ENCODE measurements at places on chromosomes 6 and 20.

GRCh38 chr6:27812078-27812804, 100.0 kb downstream of the OR2B2 start:
- DNase-seq, result no peak

DNA sequence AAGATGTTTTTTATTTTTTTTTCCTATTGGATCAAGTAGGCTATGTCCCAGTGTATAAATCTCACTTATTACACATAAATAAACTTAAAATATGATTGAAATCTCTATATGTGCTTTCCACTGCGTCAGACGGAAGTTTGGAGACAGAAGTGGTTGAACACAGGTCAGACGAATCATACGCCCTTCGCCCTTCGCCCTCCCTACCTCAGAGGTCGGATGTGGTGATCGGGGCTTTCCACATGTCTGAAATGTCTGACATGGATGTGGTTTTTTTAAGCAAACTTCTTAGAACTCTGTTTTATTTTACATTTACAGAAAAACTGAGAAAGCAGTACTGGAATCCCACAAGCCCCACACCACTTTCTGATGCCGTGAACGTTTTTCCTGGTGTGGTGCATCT, 344.4 kb downstream of the THBS2 start:
- DNase-seq, result no peak

DNA sequence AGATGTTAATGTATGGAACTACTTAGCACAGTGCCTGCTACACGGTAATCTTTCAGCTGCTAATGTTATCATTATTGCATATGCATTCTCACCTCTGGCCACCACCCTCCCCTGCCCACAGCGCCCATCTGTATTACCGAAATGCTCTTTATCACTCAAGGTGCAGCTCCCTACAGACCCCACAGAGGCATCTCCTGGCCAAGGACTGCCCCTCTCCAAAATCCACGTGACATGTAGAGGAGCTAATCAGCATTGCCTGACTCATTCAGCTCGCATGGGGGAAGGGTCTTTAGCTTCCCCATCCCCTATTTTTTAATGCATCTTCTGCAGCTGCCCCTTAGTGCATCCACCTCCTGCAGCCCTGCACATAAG, 41.8 kb downstream of the SLC22A23 start:
- DNase-seq, result no peak

- no peak for DNase-seq
Observed at GRCh38 chr6:150491131-150491810, 108.4 kb upstream of the PLEKHG1 start.

GRCh38 chr20:51980277-51980676, 178.0 kb upstream of the SALL4 start:
- no peak for DNase-seq

- DNase-seq, result peak; percentile 22
Observed at GRCh38 chr6:51675020-51675921, 412.1 kb downstream of the PKHD1 start.

DNA sequence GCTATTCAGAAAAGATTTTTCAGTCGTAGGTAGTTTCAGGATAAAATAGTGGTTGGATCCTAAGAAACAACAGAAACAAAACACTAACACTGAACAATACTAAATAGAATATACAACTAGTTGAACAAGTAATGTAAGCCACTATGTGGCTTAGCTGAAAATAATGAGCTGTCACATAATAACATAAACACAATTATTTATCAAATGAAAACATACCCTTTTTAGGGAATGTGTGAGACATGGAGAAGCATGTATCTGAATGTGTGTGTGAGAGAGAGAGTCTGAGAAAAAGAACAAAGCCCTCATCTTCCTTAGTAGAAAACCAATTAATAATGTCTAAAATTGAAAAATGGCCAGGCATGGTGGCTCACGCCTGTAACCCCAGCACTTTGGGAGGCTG, 122.6 kb upstream of the LOC128125822 start:
- DNase-seq, result no peak

- DNase-seq, result no peak
Observed at GRCh38 chr20:49811825-49812506, 662 bp upstream of the SLC9A8 start.

GRCh38 chr6:3226042-3226441, 1.4 kb downstream of the TUBB2B start:
- DNase-seq, result no peak

GRCh38 chr20:63138855-63139341, 77.0 kb downstream of the YTHDF1 start:
- DNase-seq, result no peak

Measured in glutamatergic neuron (in vitro differentiated cells).